ENCODE measurements at places on chromosomes 1 and 21.

DNA sequence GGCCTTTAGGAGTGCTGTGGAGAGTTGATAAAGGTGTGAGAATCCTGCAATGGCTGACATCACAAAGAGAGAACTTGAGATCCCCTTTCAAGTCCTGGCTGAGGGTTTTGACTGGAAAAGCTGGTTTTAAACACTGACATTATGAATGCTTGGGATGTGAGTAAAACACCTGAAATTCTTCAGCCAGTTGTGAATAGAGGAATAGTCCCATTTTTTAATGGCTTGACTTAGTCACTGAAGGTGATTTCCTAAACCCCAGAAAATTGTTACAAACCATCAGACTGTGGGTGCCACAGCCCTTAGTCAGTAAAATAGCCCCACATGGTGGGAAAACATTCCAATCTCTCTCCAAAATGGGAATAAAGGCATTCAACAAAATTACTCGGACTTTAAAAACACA lies 107.7 kb upstream of the LMO4 start:
- DNase-seq = no peak

DNA sequence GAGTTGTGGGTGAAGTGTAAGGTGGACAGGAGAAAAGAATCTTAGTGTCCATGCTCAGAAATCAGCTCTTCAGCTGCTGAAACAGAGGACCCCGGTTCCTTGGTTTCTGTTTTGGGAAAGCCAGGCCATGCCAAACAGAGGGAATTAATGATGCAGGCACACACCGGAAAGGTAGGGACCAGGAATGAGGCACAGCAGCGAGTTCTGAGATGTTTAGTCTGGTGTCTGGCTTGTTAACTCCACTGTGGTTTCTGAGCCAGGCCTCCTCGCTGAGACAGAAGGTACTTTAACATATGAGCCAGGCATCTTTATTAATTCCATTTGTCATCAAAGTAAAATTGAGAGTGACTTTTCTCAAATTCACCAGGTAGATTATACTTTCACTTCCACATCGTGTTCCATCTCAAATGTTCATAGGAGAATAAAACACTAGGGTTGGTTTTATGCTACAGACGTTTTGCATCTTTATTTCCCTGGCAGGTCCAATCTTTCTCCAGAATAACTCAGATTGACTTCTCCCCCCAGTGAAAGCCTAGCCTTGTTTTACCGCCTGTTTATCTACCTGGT lies 23.5 kb downstream of the LRRC8D start:
- no peak for DNase-seq

DNA sequence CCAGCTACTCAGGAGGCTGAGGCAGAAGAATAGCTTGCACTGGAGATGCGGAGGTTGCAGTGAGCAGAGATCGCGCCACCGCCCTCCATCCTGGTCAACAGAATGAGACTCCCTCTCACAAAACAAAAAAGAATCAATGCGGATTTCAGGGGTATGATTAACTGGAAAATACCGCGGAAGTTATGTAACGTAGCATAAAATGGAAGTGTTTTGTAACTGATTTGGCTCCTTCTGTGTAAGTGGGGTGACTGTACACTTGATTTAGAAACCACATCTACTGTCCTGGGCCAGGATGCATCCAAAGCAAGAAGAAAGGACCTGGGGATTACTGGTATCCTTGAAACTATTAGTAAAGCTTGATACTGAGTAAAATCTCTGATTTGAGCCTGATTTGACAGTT lies 3.1 kb upstream of the VAMP4 start:
- DNase-seq = no peak

GRCh38 chr21:38864964-38865363 lies 59.2 kb downstream of the ETS2 start:
- no peak for DNase-seq

DNA sequence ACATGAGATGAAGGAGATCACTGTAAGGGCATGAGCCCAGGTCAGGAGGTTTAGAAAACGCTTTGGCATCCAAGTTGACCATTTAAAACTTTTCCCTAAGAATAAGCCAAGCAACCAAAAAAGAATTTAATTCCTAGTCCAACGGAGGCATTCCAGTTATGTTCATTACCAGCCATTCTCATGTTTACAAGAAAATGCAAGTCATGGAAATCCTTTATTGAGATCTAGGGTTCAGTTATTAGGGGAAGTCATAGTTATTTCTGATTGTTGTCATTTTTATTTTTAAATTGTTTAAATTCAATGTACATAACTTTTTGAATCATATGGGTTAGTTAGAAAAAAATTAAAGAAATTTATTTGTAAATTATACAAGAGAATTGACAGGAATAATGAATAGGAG lies 24.5 kb downstream of the CFHR5 start:
- DNase-seq = no peak

DNA sequence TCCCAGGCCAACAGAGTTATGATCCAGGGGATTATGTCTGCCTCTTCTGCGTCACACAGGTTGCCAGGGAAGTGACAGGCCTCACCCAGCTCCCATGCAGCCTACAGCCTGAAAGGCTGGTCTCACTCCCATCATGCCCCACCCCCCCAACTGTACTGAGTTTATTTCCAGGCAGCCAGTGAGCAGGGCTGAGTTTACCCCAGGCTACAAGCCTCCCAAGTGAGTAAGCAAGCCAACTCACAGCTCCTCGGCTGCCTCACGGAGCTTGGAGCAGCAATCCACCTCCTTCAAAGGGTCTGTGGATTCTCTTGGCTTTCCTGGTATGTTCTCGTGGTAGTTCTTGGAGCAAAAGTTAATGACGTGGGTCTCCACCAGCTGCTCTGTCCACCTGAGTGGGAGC lies 1147.6 kb upstream of the ADGRL4 start:
- no peak for DNase-seq

Data from Right ventricle myocardium inferior (tissue), 1 donor.